ENCODE measurements at places on chromosomes 16 and 17.

GRCh38 chr17:76697702-76698465, 12.9 kb downstream of the MXRA7 start:
- DNase-seq = no peak

DNA sequence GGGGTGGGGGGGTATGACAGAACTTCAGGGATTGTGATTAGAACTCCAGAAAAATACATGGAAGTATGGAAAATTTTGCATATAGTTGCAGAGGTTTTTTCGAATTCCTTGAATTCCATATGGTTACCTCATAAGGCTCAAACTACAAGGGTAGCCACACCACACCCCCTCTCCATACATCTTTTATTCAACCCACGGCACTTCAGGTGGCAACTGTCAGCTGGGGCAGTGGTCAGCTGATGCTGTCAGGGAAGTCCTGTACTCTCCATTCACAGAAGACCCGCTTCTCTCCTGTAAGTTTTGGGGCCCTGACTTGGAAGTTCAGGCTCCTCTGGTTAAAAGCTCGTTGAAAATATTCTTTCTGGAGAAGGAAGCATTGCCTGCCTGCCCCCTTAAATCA, 57.5 kb upstream of the CLEC19A start:
- no peak for DNase-seq

- no peak for DNase-seq
Observed at GRCh38 chr17:4525691-4526397, 27.2 kb downstream of the SPNS2 start.

GRCh38 chr17:30493780-30494179, 16.6 kb downstream of the GOSR1 start:
- no peak for DNase-seq

GRCh38 chr17:48645639-48646182, 19.6 kb upstream of the HOXB9 start:
- no peak for DNase-seq

DNA sequence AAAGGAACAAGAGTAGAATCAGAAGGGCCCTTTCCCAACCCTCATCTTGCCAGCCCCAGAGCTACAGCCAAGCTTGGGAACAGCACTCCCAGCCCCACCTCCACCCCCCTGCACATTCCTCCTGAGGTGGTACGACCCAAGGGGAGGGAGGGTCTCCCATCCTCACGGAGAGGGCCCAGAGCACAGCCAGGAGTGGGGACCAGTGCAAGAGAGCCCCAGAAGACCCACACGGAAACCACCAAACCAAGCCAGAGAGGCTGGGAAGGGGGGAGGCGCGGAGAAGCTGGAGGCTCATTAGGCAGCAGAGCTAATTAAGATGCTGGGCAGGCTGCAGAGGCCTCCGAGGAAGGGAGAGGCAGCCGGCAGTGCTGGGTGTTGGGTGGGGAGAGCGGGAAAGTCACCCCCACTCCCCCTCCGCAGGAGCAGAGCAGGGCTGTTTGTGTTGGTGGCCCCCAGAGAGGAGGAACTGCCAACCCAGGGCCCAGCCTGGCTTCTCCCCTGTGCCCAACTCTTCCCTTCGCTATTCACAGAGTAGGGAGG, 2.4 kb downstream of the CACNB1 start:
- DNase-seq = no peak

DNA sequence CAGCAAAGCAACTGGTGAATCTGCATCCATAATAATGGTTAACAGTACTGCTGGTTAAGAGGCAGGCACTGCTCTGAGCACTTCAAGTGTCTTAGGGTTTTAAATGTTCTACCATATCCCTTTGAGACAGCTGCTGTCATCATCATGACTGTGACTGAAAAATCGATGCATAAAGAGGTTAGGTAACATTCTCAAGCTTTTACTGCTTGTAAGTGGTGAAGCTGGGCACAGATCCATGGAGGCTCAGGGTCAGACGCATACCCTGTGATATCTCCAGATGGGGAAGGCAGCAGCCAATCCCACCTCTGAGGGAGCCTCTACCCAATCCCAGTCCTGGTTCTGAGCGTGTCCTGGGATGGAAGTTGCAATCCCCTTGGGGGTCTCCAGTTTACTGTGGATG, 57.6 kb upstream of the SOX9 start:
- no peak for DNase-seq

GRCh38 chr17:8843344-8843743, 24.1 kb downstream of the PIK3R6 start:
- no peak for DNase-seq

GRCh38 chr17:41942626-41943373, 12.4 kb downstream of the ODAD4 start:
- DNase-seq = no peak

DNA sequence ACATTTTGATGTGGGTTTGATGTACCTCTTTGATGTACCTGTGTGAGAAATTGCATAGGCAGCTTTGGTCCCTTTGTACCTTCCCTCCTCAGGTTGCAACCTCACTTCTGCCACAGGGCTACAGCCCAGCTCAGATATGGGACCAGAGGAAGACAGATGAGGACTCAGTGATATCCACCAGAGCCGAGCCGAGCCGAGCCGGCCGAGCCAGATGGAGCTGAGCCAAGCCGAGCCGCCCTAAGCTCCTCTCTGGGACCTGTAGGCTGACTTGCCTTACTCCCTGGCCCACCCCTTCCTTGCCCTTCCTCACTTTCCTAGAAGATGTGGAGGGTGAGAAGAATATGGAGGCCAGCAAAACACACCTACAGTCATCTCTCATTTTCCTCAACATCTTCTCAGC, 3.8 kb downstream of the HEATR9 start:
- no peak for DNase-seq

GRCh38 chr17:80441133-80441578, 26.2 kb downstream of the ENDOV start:
- DNase-seq = peak; percentile 48

DNA sequence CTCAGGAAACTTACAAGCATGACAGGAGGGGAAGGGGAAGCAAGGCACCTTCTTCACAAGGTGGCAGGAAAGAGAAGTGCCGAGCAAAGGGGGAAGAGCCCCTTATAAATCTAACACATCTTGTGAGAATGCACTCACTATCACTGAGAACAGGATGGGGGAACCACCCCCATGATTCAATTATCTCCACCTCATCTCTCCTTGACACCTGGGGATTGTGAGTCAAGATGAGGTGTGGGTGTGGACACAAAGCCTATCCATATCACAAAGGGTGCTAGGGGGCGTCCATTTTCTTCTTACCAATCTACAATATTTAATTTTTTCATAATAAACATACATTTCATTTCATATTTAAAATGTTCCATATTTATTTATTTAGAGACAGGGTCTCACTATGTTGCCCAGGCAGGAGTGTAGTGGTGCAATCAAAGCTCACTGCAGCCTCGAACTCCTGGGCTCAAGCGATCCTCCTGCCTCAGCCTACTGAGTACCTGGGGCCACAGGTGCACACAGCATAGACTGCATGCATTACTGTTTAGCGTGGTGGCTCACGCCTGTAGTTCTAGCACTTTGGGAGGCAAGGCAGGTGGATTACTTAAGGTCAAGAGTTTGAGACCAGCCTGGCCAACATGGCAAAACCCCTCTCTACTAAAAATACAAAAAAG, 26.5 kb upstream of the FAAP100 start:
- no peak for DNase-seq

- DNase-seq = no peak
Observed at GRCh38 chr16:79184464-79185030, 416.0 kb downstream of the MAF start.

DNA sequence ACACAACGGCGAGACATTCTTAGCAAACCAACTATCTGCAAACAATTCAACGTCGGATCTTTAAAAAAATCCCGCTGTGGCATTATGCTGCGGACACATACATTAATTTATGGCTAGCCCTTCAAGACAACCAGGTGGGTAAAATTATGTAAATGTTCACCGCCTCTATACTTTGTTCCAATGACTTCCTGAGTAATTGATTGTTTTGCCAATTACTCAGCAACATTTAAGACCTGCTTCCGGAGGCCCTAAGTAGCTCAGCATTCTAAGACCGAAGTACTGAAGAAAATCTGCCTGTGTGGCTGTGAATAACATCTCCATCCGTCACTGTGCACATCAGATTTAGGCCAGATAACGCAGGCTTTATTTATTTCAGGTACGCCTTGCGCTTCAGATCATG, 23.3 kb downstream of the QPRT start:
- DNase-seq = no peak

DNA sequence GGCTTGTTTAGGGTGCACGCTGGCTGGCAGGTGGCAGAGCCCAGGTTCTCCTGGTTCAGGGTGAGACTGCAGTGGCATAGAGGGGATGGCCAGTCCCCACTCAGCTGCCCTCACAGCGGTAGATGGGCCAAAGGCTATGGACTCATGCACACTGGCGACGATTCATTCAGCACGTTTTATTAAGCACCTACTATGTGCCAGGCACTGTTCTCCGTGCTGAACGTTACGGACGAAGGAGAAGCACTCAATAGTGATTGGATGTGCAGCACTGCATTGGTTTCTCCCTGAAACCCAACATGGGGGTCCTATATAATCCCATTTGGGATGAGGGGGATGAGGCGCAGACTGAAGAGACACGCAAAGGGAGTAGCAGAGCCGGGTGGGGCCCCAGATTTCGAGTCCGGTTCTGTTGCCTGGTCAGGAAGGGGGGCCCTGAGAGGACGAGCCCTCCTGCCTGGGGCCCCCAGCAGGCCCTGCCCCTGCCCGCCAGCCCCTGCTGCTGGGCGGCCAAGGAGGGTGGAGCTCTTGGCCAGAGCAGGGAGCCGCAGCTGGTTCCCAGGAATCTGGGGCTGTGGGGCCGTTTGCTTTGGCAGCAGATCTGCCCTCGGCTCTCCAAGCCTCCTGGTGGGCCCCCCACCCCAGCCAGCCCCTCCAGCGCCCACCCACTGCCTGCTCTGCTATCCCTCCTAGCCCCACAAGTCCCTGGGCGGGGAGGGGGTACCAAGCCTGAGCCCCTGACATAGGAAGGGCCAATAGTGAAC, 8.8 kb downstream of the GLIS2 start:
- DNase-seq = no peak

DNA sequence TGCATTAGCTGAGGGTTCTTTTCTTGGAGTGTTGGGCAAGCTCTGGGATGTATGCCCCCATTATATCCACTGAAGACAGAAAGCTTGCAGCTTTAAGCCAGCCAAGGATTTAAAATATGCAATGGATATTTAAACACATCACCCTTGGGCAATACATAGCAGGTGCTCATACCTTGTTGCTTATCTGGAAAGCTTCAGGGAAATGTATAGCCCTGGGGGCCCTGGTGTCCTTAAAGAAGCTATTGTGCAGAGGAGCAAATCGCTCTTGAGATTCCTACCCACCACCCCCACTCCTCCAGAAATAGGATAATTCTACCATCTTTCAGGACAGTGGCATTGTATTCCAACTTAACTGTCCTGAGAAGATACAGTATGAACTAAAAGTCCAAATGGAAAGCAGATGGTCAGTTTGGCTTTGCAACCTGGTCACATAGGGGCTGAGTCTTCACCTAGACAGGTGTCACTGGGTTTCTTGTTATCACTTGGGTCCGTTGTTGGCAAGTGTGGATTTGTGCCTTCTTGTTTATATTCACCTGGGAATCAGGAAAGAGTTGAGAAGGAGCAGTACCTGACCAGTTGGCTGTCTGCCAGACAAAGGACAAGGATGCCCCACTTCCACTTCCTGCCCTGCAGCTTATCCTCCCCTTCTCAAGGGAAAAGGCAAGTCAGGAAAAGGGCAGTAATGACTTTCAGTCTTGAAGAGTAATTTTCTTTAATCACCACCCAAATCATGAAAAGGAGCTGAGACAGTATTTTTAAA, 3.4 kb downstream of the ANKRD40CL start:
- DNase-seq = no peak

DNA sequence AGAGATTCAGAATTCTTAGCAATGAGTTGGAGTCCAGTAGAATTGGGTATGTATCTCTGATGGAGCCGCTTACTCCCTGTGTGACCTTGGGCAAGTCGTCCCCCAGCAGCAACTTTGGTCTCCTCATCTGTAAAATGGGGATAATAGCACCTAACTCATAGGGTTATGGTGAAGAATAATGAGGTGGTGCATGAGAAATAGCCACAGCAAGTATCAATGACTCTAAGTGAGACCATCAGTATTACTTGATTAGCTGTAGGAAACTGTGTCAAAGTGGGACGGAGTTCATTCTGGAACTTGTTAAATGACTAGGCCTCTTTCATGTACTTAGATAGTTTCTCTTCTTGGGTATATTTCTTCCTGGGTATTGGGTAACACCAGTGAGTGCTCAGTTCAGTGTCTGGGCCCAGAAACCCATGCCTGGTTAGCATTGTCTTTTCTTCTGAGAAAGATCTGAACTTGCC, 6.4 kb downstream of the PRKCB start:
- DNase-seq = no peak

DNA sequence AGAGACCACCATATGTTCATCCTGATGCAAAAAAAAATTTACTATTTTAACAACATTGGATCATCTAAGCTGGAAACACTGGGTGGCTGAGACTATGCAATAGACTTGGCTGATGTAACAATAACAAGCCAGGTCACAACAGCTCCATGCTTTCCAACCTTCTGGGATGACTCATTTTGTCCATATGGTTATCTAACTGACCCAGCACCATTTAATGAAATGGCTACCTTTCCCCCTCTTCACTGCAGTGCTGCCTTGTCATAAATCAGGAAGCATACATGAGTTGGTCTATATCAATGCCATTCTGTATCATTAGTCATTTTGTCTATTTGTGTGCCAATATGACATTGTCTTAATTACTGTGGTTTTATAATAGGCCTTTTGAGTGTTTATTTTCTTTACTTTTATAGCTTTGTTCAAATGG, 217.6 kb upstream of the KCNJ16 start:
- DNase-seq = no peak

DNA sequence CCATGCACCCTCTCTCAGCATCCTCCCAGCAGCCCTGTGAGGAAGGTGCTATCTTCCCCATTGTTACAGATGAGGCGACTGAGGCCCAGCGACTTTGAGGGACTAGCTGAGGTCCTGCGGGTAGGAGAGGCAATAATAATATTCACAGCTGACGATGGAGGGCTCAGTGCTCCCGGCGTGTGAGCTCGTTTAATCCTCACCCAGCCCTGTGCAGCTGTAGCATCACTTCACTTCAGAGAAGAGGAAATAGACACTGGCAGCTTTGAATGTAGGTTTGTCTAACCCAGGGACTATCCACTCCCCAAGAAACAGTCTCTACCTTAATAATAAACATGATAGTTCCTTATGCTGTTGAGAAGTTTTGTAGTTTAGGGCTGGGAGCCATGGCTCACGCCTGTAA, 21.6 kb downstream of the LASP1 start:
- DNase-seq = no peak

DNA sequence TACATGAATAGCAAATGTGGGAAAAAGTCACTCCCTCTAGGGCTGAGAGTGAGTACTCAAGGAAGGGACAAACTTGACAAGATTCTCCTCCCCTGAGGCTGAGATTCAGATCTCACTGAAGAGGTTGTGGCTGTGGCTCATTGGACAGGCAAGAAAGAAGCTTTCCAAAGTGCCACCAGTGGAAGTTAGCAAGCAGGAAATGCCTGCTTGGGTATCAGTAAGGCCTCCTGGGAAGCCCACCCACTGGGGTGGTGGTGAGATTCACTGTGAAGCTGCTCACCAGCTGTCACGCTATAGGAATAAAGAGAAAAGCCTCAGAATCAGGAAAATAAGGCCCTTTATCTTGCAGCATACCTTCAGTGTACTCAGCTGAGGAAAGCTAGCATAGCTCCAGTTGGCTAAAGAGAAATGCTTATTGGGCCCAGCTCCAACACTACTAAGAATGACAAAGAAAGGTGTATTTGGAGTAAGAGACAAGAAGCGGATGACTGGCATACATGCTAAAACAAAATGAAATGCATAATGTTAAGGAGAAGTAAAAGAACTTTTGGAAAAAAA, 274.4 kb upstream of the TOM1L1 start:
- DNase-seq = no peak

GRCh38 chr16:57091975-57092785, at the start of gene CPNE2:
Gene CPNE2 (plus strand): TSS chr16:57092583. CDS start chr16:57110743, 18,160 bp downstream.
- DNase-seq = peak; percentile 26

All from stimulated activated CD4-positive, alpha-beta T cell treated with anti-CD3 and anti-CD28 coated beads, Interleukin-12 subunit alpha, Interleukin-12 subunit beta, amount 100 ng/mL, for 4 hours (primary cell).